ENCODE measurements at places on chromosomes 5 and 9.

- DNase-seq: no peak
These were observed 61.5 kb downstream of the MAMDC2 start for GRCh38 chr9:70105147-70105546.

DNA sequence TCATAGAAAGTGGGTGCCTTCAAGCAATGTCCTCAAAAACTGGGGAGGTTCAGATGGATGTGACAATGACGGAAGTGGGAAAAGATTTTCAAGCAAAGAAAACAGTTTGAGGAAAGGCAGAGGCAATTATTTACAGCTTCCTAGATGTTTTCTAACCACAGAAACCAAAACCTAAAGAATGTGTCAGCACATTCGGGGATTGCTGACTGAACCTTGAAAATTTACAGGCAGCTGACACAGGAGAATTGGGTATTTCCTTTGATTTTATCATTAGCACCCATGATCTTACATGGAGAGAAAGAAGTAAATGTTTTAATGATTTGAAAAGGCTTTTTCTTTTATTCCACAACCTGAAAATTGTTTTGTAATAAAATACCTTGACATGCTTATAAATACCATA, 369.0 kb downstream of the ACTL7B start:
- no peak for DNase-seq

GRCh38 chr9:92392690-92393089, 11.7 kb downstream of the OGN start:
- no peak for DNase-seq

GRCh38 chr9:119272500-119273211, 96.6 kb downstream of the BRINP1 start:
- no peak for DNase-seq

DNA sequence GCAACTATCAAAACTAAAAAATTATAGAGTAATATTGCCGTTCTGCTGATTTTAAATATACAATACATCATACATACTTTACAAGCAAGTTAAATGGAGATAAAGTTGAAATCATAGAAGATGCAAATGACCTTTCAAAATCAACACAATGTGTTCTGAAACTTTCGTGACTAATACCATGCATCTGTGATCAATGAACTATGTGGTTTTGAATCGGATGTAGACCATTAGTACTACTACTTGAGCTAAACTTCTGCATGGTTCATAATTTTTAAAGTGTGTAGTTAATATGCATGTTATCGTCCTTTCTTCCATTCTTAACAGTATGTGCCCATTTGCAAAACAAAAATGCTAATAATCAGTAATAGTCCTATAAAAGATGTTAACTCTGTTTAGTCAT, 11.3 kb upstream of the PHF2 start:
- DNase-seq: no peak

DNA sequence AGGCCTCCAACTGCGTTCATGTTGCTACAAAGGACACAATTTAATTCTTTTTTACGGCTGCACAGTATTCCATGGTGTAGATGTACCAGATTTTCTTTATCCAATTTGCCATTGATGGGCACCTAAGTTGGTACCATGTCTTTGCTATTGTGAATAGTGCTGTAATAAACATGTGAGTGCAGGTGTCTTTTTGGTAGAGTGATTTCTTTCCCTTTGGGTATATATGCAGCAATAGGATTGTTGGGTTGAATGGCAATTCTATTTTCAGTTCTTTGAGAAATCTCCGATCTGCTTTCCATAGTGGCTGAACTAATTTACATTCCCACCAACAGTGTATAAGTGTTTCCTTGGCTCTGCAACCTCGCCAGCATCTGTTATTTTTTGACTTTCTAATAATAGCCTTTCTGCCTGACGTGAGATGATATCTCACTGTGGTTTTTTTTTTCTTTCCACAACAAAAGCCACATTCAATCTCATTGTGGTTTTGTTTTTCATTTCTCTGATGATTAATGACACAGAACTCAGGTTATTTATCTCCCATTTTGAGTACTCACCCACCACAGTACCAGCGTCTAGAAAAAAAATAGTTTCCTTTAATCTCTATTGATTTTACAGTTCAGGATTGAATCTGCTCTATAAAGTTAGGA, 21.9 kb downstream of the ARRDC3 start:
- no peak for DNase-seq

GRCh38 chr5:11903614-11904264, 507 bp downstream of the CTNND2 start:
- DNase-seq: peak; percentile 15

DNA sequence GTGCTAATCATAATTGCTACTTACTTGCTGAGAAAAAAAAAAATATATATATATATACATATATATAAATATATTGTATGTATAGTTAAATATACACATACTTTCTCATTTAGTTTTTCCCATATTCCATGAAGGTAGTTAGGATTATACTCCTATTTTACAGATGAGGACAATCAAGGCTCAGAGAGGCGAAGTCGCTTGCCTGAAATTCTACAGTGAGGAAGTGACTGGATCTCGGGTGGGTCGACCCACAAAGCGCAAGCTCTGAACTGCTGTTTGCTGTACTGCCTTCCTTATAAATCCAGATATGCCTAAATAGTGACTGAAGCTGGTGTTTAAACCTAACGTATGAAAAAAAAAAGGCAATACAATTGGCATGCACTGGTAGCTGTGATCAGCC, 148.3 kb upstream of the TBC1D2 start:
- no peak for DNase-seq

- DNase-seq: no peak
These were observed 1564.0 kb upstream of the CDH9 start for GRCh38 chr5:28602429-28602828.

- DNase-seq: no peak
These were observed 363.5 kb downstream of the SLCO4C1 start for GRCh38 chr5:101932599-101932998.

DNA sequence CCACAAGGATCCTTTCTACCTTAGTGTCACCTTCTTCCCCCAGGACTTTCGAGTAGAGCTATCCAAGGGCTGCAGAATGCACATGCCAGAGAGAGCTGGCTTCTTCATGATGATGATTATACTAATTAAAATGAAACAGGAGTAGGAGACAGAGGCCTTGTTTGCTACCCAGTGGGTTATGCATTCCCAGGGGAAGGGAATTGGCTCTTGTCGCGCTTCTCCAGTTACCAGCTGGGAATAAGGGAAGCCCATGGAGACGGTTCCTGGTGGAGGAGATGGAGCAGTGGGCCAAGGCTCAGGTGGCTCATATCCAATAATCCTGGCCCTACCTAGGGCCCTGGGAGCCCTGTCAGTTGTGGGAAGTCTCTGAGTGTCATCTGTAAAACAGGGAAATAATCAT, 65.1 kb downstream of the WWC1 start:
- DNase-seq: no peak

GRCh38 chr5:147509041-147509709, 693 bp downstream of the DPYSL3 start:
- no peak for DNase-seq

- DNase-seq: no peak
These were observed 231.3 kb downstream of the NPR3 start for GRCh38 chr5:32942225-32942989.

- DNase-seq: no peak
These were observed 114.4 kb upstream of the DMRTA1 start for GRCh38 chr9:22332202-22332601.

GRCh38 chr5:58412932-58413331, 47.0 kb downstream of the PLK2 start:
- no peak for DNase-seq

DNA sequence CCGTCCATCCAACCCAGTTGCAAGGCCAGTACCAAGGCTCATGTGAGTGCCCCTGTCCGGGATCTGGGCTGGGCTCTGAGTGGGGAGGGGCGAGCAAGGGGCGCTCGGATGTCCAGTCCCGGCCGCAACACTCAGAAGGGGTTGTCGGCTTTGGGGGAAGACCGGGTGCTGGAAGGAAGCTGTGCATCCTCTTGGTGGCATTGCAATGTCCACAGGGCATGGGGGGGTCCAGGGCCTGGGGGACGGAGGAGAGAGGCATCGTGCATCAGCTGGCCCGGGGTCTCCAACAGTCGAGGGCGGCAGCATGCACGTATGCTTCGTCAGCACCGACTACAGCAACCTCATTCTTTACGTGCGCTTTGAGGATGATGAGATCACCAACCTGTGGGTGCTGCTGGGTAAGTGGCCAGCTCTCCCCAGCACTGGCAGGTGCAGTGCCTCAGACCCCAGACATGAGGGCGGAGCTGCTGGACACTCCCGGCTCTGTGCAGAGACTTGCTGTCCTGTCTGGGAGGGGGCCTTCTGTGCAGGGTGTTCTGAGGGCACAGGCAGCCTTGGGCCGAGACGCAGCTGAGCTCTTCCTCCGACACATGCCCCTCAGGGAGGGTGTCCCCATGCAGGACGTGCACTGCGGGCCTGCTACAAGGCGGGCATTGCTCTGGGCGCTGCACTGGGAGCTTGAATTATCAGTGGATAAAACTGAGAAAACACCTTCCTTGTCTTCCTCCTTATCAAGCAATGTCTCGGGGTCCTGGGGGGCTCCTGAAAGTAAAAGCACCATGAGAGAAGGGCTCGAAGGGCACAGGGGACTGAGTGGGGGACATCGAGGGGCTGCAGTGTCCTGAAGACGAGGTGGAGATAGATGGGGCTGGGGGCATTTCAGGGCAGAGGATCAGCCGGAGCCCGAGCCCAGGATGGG, 22.5 kb downstream of the GLT6D1 start:
- DNase-seq: no peak

GRCh38 chr9:38068701-38069628, at the start of gene SHB:
SHB (minus strand) TSS chr9:38069227; CDS start chr9:38068645, 582 bp downstream.
- peak; percentile 90 for DNase-seq

GRCh38 chr9:17480966-17481365, 97.9 kb upstream of the SH3GL2 start:
- no peak for DNase-seq

DNA sequence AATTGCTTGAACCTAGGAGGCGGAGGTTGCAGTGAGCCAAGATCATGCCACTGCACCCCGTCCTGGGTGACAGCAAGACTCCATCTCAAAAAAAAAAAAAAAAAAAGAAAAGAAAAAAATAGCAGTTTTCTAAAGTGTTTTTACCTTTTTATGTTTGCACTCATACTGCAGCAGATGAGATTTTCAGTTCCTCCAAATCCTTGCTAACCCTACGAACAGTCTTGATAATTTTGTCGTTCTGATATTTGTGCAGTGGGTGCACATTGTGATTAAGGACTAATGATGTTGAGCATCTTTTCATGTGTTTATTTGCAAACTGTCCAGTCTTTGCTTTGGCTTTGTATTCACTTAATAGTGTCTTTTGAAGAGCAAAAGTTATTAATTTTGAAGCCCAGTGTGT, 42.9 kb downstream of the ZCCHC7 start:
- DNase-seq: no peak

- DNase-seq: no peak
These were observed 152.2 kb downstream of the PIK3R1 start for GRCh38 chr5:68367717-68368116.

- no peak for DNase-seq
These were observed 1819.8 kb upstream of the C9orf72 start for GRCh38 chr9:29393064-29393463.

DNA sequence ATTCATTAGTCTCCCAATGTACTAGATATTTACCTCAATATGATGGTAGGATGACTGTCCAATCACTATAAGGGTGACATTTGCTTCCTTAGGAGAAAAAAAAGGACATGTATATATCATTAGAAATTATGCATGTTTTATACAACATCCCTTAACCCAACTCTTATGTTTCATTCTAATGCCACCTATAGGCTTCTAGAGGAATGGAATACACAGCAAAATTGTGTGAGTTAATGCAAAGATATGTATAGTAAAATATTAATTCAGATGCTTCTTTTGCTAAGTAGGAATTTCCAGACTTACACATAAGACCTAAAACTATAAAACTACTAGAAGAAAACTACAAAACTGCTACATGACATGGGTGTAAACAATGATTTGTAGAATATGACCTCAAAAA, 3.5 kb downstream of the PRXL2C start:
- DNase-seq: no peak

- no peak for DNase-seq
These were observed 52.9 kb upstream of the SPATA31E1 start for GRCh38 chr9:87829756-87830155.

GRCh38 chr9:121737481-121737931, 86.1 kb downstream of the DAB2IP start:
- DNase-seq: no peak

- peak; percentile 75 for DNase-seq
These were observed 92.6 kb downstream of the SH3TC2 start for GRCh38 chr5:148970228-148970627.

GRCh38 chr5:56607074-56607473, 208.3 kb upstream of the MAP3K1 start:
- no peak for DNase-seq
